ENCODE measurements at places on chromosomes 1 and 21.

GRCh38 chr1:158117854-158118704 is 62.6 kb upstream of the CD1D start:
- no peak for DNase-seq

GRCh38 chr1:6370006-6370405 is 23.6 kb downstream of the ACOT7 start:
- no peak for DNase-seq

GRCh38 chr1:205260948-205261732 is 33.4 kb downstream of the TMCC2 start:
- DNase-seq: no peak

DNA sequence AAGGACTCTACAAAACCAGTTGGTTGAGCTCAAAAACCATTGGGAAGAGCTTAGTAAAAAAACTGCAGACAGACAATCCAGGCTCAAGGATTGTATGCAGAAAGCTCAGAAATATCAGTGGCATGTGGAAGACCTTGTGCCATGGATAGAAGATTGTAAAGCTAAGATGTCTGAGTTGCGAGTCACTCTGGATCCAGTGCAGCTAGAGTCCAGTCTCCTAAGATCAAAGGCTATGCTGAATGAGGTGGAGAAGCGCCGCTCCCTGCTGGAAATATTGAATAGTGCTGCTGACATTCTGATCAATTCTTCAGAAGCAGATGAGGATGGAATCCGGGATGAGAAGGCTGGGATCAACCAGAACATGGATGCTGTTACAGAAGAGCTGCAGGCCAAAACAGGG is 104.0 kb upstream of the BMP8A start:
- DNase-seq: no peak

All from amygdala (tissue), 56 donors.